Substantia nigra (tissue), 51 donors: ENCODE measurements at places on chromosomes 6 and 20.
A peak's percentile ranks its signal among the peaks of the same experiment; 100 is the strongest.

DNA sequence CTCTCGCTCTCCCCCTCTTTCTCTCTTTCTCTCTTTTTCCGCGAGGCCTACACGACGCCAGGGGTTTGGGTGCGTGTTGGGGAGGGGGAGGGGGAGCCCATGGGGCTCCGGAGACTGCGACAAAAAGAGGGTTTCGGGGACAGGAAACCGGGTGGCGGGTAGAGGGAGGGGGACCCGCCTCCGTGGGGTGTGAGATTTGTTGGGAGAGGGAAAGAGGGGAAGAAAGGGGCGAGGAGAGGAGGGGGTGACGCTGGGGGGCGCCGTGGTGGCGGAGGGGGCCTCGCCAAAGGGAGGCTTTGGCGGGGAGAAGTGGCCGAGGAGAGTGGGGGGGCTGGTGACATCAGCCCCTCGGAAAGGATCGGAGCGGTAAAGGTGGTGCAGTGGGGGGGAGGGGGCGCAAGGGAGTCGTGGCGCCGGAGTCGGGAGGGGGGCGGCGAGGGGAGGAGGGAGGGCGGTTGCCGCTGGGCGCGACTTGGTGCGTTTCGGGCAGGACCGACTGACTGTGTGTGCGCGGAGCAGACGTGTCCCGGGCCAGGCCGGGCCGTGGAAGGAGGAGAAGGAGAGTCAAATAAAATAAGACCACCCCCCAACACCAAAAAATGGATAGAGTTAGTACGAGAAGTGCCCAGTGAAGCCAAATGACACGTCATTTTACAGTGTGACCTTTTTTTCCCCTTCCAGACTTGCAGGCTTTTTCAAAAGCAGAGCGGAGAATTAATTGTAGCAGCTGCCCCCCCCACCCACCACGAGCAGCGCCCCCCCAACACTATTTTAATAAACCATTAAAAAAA lies 39.8 kb downstream of the GNAS start:
- no peak for DNase-seq

DNA sequence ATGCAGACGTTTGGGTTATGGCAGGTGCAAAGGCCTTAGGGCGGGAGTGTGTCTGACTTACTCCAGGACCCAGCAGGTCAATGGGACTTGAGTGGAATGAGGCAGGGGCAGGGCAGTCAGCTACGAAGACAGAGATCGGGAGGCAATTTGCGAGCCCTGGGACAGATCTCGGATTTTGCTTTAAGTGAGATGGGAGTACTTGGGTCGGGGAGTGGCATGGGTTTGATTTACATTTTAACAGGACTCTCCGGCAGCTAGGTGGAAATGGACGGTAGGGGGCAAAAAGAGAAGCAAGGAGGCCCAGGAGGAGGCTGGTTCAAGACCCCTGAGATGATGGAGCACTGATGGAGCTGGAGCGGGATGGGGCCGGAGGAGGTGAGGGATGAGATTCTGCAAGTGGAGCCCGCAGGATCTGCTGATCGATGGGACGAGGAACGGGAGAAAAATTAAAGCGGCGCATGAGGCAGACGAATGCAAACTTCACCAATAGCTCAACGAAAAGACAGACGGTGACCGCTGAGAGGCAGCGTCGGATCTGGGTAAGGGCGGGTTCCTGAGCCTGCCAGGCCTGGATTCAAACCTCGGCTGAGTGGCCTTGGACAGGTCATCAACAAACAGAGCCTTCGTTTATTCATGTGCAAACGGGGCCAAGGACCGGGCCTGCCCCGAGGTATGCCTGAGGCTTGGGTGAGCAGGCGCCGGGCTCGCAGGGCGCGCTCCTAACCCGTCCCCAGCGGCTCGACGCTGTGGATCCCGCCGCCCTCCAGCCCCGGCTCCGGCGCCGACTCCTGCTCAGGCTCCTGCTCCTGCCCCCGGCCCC lies 756 bp upstream of the RBCK1 start:
- peak; percentile 80 for DNase-seq

DNA sequence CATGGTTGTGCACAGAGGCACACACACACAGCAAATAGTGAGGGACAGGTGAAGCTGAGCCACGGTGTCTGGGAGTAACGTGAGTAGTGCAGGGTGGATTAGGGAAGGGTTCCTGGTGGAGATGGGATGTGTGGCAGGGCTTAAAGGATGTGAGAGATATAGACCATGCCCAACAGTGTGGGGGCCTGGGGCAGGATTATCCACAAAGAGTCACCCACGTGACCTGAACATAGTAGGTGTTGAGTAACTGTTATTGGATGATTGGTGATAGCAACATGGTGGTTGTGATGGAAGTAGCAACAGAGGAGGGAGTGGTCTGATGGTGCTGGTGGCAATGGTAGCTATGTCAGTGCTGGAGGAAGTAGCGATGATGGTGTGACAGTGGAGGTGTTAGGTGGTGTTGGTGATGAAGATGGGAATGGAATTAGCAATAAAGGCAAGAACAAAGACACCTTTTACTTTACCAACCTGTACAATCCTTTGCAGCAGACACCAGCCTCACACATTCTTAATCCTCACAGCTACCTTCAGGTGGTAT lies 135.1 kb downstream of the MRPL14 start:
- no peak for DNase-seq

- peak; percentile 55 for DNase-seq
Observed at GRCh38 chr6:13526727-13527670, 39.6 kb upstream of the GFOD1 start.

DNA sequence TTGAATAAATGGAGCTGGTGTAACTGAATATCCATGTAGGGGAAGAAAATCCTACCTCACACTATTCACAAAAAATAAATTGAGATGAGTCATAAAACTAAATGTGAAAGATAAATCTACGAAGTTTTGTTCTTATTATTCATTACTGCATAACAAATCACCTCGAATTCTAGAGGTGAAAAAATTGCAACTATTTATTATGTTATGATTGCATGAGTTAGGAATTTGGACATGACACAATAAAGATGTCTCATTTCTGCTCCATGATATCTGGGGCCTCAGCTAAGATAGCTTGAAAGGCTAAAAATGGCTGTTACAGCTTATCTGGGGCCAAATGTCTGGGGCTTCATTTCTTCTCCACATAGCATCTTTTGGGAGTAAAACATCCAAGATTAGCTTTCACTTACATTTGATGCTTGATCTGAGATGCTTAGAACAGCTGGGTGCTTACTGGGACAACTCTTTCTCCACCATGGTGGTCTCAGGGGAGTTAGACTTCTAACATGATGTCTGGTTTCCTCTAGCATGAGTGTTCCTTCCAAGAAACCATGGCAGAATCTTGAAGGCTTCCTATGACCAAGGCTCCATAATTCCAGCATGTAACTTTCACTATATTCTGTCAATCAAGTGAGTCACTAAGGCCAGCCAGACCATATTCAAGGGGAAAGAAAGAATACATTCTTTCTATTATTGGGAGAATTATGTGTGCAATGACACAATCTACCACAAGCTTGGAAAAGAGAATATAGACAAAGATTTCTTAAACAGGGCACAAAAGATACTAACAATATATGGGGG lies 30.1 kb downstream of the OR2B6 start:
- no peak for DNase-seq

DNA sequence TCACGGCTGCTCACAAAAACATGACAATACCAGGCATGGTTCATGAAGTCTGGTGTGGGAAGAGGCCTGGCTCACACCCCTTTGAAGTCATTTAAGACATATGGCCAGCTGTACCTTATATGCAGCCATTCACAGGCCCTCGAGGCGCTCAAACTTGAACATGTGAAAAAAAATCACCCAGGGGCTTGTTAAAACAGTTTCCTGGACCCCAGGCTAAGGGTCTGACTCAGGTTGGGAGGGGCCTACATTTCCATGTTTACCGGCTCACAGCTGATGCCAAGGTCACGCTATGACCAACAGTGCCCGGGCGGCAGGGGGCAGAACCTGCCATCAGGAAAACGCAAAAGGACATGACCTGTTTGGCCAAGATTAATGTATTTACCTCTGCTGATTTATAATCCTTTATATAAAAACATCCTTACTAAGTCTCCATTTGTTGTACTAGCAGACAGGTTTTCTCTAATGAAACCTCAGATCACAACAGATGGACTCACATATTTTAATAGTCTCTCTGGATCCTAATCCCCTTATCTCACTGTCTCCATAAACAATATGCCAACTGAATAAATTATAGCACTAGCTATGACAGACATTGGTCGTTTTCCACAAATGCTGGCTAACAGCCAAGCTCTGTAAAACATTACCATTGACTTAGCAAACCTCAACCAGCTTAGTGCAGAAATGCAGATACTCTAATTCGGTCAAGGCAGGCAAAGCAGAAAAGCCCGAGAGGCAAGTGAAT lies 19.9 kb downstream of the EZR start:
- no peak for DNase-seq

DNA sequence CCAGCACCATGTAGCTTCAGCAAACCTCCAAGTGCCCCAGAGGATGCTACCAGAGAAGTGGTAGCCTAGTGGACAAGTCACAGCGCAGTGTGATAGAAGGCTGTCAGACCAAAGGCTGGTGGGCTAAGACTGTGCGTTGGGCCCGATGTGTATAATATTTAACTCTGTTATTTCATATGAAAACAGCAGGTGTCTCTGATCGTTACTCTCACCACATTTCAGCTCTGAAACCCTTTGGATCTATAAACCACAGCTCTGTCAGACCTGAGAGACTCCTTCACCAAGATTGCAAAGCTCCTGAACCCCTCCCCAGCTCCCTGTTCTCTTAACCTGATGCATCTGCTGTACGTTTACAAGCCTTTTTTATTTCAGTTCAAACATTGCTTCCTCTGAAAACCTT lies 43.8 kb downstream of the ISM1 start:
- DNase-seq: no peak

- DNase-seq: no peak
Observed at GRCh38 chr6:3442431-3443220, 14.2 kb downstream of the SLC22A23 start.

DNA sequence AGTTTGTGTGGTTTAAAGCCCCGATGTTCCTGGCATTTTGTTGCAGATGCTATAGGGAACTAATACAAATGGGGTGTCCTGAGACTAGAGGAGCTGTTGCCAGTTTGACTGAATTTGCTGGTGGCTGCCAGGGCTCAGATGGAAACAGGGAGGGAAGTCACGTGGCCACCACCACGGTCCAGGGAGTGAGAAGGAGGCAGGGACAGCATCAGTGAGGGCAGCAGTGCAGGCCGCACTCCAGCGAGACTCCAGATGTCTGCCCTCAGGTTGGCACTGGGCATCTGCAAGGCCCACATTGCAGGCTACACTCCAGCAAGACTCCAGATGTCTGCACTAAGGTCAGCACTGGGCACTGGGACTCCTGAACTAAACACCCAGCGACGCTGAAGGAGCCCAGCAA lies 86.2 kb downstream of the RAMACL start:
- DNase-seq: no peak

- DNase-seq: no peak
Observed at GRCh38 chr20:47198254-47198671, 158.2 kb downstream of the ZMYND8 start.

DNA sequence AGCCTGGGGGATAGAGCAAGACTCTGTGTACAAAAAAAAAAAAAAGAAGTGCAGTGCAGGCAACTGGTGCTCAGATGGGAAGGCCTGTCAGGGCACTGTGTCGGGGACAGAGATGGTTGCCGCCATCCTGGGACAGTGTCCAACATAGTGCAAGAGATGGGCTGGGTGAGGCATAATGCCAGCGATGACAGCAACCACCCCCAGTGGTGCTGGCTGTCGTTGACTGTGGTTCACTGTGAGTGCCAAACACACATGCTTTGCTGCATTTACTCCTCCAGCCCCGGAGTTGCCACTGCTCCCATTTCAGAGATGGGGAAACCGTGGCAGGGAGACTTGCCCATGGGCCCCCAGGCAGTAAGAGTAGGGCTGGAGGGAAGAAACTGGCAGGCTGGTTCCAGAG lies 5.2 kb upstream of the C20orf203 start:
- DNase-seq: peak; percentile 64

GRCh38 chr6:152078804-152079203 lies 271.3 kb downstream of the ESR1 start:
- no peak for DNase-seq

DNA sequence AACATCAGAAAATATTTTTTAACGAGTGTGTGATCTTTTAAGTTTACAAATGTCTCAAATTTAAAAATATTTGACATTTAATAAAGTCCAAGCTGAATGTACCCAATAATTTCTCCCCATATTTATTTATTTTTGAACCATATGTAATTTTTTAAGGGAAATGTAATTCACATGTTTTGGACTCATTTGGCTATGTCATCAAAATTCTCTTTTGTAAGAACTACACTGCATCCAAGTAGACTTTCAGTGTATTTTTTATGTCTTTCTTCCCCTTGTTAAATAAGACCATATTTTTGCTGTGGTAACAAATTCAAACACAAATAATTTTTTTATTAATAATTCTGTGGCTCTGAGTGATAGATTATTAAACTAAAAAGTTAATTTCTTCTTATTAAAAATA lies 365.2 kb downstream of the CD109 start:
- DNase-seq: no peak

- DNase-seq: no peak
Observed at GRCh38 chr6:73866305-73866704, 170.3 kb downstream of the CD109 start.

- no peak for DNase-seq
Observed at GRCh38 chr6:50610562-50610961, 102.8 kb upstream of the TFAP2D start.

DNA sequence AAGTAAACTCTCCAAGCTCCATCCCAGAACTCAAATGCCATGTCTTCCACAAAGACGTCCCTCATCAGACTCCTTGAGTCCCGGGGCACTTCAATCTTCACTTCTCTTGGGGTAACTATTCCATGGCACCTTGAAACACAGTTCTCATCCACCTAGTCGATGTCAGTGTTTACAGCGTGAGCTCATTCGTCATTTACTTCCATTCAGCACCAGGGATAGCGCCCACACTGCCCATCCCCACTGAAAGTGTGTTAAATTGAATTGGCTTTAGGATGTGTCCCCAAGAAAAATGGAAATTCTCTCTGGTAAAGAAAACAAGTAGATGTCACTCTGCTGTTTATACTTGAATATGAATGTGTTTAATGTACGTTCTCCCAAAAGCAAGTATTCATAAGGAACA lies 31.3 kb downstream of the KCNK15 start:
- DNase-seq: no peak

DNA sequence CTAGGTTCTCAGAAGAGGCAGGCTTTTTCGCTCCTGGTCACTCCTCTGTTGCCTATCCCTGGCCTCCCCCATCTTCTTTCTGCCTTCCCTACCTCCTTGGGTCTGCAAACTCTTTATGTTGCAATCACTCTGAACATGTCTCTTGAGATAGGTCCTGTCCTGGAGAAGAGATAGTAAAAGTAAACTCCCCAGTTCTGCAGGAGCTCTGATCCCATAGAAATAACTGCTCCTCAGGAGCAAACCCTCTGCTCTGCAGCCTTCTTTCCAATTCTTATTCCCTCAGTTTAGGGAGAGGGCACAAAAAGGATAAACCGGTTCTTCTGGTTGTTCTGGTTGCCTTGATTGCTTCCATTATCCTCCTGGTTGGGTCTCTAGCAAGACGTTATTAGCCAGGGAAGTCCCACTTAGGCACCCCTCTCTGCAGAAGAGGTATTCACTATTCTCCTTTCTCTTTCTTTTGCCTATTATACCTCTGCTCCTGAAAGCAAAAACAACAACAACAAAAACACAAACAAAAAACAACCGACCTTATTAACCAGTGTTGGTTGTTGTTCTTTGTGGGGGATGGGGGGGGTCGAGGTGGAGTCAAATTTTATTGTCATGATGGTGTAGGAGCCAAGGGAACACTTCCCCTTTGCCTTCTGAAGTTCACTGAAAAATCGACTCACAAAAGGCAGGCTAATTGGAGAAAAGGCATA lies 973 bp downstream of the TRIM38 start:
- no peak for DNase-seq

GRCh38 chr6:104601131-104601651 lies 258.5 kb downstream of the HACE1 start:
- DNase-seq: no peak

GRCh38 chr6:164415832-164416563 lies 893.4 kb downstream of the C6orf118 start:
- DNase-seq: no peak
